ENCODE measurements at places on chromosomes 2 and 18. TPM values are rescaled to one million over a fixed set of nuclear protein-coding genes. Genes with fewer than 3 reads are reported as not detected.
A peak's percentile ranks its signal among the peaks of the same experiment; 100 is the strongest.

DNA sequence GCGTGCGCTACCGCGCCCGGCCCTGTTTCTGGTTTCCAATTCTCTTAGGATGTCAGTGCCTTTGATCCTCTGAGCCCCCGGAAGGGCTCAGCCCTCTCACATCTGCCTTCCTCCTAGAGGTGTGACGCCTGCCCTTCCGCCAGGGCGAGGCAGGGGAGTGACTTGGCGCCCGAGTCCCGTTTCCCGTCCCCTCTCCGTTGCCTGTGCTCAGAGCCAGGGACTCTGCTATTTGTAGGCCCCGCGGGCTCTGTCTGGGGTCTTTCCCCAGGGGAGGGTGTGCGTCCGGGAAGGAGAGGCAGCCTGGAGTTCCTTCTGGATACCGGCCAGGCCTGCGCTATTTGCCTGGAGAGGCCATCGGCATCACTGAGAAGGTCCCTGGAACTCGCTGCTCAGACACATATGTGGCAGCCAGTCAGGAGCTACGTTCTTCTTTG is 103.7 kb upstream of the TAF1B start:
- peak; percentile 89 for DNase-seq

- DNase-seq = no peak
Measured at GRCh38 chr18:58308463-58308862, 264.4 kb downstream of the NEDD4L start.

GRCh38 chr2:206379266-206379665 is 64.1 kb upstream of the ADAM23 start:
- no peak for DNase-seq

DNA sequence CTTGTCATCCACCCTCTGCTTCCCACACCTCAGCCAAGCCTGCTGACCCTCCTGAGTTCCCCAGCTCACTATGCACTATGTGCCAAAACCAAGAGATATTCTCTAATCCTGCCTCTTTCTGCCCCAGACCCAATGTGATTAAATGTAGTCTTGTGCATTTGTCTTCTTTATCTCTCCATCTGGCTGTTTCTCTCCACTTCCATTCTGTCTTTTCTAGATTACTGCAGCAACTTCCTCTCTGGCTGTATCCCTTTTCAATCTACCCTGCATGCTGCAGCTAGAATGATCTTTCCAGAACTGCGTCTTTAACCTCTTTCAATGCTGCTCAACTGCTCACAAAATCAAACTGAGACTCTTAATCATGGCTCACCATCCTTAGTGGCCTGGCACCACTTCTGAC is 164.1 kb downstream of the GALNT14 start:
- no peak for DNase-seq

- DNase-seq = no peak
Measured at GRCh38 chr2:66915237-66915636, 480.3 kb downstream of the MEIS1 start.

- DNase-seq = no peak
Measured at GRCh38 chr18:52152036-52152435, 188.0 kb upstream of the DCC start.

DNA sequence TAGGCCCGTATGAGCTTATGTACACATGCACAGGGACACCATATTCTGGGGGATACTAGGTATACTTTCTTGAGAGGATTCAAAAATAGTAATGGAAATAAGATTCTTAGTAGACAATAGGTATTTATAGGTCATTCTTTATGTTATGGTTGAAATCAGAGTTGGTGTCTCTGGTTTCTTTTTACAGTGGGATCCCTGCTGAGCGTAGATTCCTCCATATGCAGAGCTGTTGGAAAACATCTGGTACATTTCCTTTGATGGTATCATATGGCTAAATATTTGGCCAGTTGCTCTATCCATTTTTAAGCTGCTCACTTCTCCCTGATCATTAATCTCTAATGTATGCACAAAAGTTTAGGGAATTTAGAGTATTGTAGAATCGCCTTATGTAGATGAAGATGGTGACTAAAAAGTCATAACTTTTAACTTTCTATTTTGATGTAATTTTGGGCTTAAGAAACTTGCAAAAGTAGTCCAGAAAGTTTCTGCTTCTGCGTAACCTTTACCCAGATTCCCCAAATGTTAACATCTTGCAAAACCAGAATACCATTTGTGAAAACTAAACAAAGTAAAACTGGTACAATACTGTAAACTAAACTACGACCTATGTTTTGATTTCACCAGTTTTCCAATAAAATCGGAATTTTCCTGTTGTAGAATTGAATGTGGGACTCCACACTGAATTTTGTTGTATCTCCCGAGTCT is 5.4 kb downstream of the ARHGAP28 start:
- no peak for DNase-seq

- DNase-seq = no peak
Measured at GRCh38 chr2:74052732-74053710, 68.3 kb downstream of the TET3 start.

- peak; percentile 26 for DNase-seq
Measured at GRCh38 chr2:240426845-240427721, 8.4 kb upstream of the GPC1 start.

GRCh38 chr2:170503971-170504809 is 210.9 kb upstream of the SP5 start:
- DNase-seq = no peak

- no peak for DNase-seq
Measured at GRCh38 chr2:166167449-166167848, 39.6 kb upstream of the SCN1A start.

GRCh38 chr2:4012197-4012596 is 308.8 kb downstream of the DCDC2C start:
- no peak for DNase-seq

DNA sequence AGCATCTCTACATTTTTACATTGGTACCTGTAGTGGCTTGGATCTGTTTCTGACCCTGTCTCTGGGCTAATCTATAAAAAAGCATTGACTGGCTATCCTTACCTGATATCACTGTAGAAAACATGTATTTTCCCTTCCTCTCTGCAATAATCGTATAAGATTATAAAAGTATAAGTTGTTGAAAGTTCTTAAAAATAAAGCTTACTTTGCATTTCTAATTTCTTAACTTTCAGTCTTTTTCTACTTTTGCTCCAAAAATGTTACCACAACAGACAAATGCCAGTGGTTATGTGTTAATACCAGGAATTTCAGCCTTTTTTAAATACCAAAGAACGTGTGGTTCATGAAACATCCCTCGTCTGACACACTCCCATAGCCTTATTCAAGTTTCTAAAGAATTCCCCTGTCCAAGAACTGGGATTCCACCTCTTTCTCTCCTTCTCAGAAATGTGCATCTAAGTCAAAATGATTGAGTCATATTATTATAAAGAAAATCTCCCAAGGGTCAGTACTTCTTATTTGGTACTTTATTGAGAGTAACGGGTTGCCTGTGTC is 28.5 kb upstream of the ACKR3 start:
- DNase-seq = no peak

DNA sequence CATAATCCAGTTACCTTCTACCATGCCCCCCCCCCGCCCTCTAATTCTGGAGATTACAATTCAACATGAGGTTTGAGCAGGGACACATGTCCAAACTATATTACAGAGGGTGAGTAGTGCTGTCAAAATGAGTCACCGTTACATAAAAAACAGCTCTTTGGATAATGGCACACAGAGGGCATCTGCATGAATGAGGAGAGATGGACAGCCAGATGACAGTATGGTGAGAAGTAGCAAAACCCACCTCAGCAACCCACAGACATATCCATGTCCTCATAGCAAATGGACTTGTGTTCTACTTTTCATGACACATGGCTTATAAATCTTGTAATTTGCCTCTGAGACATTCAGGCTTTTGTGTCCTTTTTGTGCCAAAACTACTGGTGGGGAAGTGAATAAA is 132.0 kb downstream of the EML6 start:
- DNase-seq = no peak

DNA sequence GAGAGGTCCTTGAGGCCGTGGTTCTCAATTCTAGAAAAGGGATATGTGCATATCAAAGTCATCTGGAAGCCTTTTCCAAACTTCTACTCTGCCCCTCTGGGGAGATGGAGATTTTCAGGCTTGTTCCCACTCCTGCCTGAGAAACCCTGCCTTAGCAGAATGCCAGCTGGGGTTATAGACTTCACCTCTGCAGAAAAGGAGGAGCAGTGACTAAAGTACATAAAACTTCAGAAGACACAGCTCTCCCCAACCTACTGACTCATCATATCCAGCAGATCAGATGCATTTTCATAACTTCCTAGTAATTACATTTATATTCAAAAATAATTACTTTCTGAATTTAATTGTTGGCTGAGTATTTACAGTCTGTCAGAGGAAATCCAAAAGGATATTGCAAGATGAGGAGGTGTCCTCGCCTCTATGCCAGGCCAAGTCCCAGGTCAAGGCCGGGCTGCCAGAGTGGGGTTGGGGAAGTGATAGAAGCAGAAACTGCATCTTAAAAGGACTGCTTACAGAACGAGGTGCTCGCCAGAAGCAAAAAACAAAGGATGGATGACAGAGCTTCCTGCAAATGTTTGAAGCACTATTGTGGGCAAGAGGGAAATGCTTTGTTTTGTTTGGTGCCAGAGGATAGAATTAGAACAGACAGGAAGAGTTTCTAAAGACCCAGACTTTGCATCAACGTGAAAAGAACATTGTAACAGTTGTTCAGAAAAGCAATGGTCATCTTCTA is 75.6 kb upstream of the APCDD1 start:
- no peak for DNase-seq

- DNase-seq = no peak
Measured at GRCh38 chr18:73461780-73462059, 593.9 kb upstream of the NETO1 start.

- DNase-seq = no peak
Measured at GRCh38 chr2:190425221-190425866, 17.2 kb downstream of the MFSD6 start.

DNA sequence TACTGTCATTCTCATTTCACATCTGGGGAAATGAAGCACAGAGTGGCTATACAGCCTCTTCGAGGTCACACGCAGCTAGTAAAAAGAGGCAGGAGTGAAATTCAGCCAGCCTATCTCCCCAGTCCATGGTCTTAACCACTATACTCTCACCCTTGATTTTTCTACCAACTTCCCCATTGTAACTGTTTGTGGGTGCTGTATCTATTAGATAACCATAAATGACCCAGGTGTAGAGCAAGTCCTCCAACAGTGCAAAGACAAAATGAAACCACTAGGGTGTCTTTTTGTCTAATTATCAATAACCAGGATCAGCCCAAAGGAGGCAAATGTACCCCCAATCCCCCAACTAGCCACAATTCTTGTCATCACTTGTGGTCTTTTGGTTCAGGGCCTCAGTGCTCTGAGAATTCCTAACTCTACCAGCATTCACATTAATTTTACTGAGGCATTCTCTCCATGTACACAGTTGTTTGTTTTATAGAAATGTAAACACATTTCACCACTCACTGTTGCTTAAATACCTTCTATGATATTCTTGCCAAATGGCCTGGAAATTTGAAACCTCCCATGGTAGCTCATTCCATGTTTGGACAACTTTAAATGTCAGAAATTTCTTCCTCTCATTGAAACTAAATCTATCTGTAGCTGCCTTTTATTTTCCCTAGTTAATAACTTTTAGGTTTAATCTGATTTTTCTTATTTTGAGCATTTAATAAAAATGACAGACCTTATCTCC is 58.7 kb downstream of the SLC40A1 start:
- no peak for DNase-seq

DNA sequence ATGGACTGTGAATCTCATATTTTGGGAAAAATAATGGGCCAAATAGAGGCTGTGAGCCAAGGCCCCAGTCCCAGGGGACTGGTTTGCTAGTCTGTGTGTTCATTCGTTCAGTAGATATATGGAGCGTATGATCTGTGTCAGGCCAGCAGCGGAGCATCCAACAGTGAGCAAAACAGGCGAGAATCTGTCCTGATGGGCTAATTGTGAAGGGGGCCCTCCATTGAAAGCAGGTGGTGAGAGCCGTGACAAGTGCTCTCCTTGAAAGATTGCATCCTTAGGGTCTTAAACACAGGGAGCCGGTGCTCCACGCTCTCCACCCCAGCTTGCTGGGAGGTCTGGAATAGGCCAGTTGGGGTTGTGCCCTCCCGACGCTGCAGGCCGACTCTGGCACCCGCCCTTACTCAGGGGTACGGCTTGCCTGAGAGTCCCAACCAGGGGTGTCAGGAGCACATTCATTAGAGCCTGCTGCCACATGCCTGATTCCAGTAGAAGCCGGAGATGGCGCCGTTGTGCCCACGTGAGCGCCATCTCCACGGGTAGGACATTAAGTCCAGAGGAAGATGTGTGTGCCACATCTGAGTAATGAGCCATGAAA is 213.3 kb downstream of the SH3RF3 start:
- DNase-seq = no peak

DNA sequence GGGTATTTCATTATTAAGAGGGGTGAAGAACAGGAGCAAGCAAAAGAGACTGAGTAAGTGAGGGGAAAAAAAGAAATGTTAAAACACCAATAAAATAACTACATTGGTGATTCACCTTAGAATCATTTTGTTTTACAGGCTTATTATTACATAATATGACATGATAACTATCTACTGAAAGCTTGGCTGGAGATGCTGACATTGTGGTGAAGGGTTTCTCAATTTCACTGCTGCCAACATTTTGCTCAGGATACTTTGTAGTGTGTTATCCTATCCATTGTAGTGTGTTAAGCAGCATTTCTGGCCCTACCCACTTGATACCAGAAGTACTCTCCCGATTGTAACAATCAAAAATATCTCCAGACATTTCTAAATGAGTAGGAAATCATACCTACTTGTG is 1564.6 kb upstream of the NXPH2 start:
- no peak for DNase-seq

GRCh38 chr2:239215136-239215925 is 185.5 kb downstream of the HDAC4 start:
- DNase-seq = peak; percentile 40

- no peak for DNase-seq
Measured at GRCh38 chr18:61929881-61930640, 37.3 kb upstream of the RNF152 start.

DNA sequence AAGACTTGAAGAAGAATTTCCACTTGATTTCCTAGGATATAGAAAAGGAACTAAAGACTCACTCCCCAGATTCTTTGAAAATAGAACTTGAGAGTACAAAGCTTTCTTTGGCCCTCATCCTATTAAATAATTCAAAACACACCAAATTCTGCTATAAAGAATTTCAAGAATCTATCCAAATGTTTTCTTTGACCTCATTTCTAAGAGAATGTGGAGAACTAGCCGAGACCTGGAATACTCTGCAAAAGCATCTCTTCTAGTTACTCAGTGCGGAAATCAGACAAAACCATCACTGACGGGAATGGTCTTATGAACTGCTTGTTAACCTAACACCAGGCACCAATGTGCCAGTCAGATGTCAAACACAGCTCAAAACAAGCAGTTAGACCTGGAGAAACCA is 44.2 kb upstream of the ARL5A start:
- DNase-seq = no peak

Gene FNDC4
- 2.0 TPM for total RNA-seq

Gene NPPC
- 7.7 TPM for total RNA-seq

Gene GKN2
- total RNA-seq = not detected

Gene KCNJ13
- total RNA-seq = not detected

Gene IL36A
- not detected for total RNA-seq

Gene SERPINB11
- total RNA-seq = not detected

Gene NTSR2
- total RNA-seq = 0.19 TPM

Gene BCL11A
- total RNA-seq = 31.6 TPM

Gene SAG
- not detected for total RNA-seq

Gene CNGA3
- not detected for total RNA-seq

Gene CTAGE1
- total RNA-seq = not detected

Gene SERPINB10
- total RNA-seq = not detected

All from Right ventricle myocardium superior (tissue), 1 donor.